Large intestine (tissue), 12 donors: ENCODE measurements at places on chromosomes 4 and X.
A peak's percentile ranks its signal among the peaks of the same experiment; 100 is the strongest.

DNA sequence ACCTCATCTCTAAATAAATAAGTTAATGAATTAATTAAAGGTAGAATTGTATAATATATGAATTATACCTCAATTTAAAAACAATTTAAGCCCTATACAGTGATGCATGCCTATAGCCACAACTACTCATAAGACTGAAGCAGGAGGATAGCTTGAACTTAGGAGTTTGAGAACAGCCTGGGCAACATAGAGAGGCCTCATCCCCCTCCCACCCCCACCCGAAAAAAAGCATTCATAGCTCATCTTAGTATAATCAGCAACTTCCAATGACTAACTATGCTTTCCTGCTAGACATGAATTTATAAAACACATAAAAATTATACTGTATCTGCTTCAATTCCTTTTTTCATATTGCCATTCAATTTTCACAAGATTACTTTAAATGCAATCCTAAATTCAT, 1.6 kb downstream of the LRBA start:
- DNase-seq: no peak

DNA sequence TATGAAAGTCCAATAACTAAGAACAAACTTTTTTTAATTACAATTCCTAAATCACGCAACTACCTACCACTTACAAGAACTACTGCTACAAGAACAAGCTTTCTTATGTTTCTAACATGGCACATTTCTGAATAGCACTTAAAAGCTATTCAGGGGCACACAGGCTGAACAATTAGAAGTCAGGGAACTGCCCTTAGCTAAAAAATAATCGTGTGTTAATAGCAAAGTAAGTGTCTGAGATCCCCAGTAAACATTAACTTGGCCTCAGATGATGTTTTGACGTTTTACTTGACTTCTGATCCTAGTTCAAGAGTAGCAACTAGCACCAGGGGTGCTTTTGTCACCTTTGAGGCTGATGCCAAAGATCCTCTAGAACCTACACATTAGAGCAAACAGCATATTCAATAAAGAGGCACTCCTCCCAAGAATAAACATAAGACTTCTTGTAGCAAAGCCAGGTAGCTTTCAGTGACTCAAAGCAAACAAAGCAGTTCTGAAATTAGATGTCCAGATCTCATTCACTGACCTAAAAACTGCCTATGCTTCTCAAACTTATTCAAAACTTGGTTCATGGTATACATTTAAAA, 16.2 kb downstream of the SPOCK3 start:
- no peak for DNase-seq

DNA sequence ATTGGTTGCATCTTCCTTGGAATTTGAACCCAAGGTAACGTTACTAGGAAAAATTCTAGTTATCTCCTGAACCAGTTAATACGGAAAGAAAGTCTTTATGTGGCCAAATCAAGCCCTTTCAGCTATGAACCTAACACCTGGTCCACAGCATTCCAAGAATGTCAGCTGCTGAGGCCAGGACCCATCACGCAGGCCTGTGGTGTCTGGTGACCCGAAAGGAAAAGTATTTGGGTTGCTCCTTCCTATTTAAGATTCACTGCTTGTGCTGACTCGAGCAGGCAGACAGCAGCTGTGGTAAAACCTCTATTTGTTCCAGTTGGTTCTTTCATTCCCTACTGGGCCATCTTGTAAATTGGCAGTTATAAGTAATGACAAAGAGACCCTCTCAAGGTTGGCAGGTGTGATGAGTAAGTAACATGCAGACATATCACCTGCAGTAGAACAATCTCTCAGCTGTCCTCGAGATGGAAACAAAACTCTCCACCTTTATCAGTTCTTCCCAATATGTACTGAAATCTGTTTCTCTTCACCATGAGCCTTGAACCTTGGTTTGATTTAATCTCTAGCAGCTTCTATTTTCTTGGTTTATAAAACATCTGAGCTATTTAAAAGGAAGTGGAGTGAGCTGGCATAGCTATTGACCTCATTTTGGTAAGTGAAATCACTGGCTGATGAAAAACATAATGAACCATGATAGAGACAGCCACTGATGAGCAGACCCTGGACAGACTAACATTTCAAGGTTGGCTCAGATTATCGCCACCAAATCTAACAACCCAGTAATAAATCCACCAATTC, 182.1 kb upstream of the SMIM31 start:
- no peak for DNase-seq

- DNase-seq: no peak
These were observed 1105.9 kb downstream of the ARAP2 start for GRCh38 chr4:35138449-35138848.

- no peak for DNase-seq
These were observed 98.2 kb downstream of the PJA1 start for GRCh38 chrX:69066966-69067525.

GRCh38 chr4:183411291-183411861, 33.1 kb upstream of the CDKN2AIP start:
- no peak for DNase-seq

DNA sequence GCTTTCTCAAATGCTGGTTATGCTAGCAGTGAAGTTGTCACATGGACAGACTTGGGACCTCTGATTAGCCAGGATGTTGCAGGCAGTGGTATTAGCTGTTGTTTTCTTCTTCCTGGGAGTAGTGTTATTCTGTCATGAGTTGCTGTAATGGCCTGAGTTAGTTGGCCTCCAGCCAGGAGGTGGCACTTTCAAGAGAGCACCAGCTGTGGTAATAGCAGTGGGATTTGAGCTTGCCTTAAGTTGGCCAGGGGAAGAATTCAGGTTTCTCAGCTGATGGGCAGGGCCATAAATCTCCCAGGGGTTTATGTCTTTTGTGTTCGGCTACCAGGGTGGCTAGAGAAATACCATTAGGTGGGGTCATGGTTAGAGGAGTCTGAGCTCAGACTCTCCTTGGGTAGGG, 132.6 kb downstream of the GLUD2 start:
- DNase-seq: no peak

GRCh38 chr4:8414377-8414776, 26.1 kb downstream of the ACOX3 start:
- DNase-seq: no peak

GRCh38 chrX:17644001-17644400, 93.3 kb upstream of the SCML1 start:
- DNase-seq: no peak

DNA sequence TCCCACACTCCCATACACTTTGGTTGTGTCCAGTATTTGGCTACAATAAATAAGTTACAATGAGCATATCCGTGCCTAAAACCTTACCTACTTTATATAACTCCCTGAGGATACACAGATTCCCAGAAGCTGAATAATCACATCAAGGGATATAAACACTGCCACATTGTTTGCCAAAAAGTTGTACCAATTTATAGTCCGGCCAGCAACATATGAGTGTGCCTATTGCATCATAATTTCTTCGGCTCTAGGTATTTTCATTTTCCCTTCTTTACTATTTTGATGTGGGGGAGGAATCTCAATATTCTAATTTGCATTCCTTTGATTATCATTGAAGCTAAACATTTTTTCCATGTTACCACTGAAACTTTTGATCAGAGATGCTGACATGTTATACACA, 146.4 kb downstream of the PCDH19 start:
- no peak for DNase-seq

DNA sequence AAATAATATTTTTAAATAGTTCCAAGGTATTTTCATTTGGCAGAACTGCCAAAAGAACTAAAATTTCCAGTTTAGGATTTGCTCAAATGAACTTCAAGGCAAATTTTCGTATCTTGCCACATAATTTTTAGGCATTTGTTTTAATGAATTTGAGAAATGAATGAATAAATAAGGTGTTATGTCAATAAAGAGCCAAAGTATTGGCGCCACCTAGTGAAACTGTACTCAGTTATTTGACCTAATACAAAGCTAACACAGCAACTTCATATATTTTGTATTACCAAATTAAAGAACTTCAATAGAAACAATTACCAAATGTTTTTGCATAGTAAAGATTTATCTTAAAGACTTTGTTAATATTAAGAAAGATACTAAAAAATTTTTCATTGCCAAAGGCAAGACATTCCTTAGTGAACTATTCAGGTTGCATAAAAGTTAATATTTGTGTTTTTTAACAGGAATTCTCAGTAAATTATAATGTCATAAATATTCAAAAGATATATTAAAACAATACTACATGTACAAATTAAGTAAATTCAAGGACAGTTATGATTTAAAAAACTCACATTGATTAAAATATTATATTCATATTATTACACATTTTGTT, 50.3 kb downstream of the STPG2 start:
- DNase-seq: peak; percentile 7

DNA sequence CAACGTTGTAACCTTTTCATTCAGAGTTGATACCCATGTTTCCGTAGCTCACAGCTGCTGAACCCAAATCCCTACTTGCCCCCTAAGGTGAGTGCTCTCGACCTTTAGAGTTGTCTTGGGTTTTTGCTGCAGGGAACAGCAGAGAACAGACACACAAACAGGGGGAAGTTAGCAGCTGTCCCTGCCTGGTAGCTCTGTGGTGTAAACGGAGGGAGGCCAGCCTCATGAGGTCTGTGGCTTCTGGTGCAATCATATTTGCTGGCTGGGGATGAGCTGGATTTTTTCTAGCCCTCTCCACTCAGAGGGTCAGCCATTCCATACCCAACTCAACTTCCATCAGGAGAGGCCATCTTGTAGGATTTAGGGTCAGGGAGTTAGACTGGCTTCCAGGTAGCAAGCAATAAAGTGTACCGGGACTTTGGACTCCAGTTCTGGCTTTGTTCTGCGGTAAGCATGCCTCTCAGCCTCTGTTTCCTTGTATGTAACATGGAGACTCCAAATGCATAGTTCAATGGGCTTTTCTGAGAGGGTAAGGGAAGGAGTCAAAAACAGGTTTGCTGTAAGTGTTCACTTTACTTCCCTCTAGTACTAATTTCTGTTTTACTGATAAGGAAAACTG, 218.9 kb downstream of the MID1IP1 start:
- no peak for DNase-seq

DNA sequence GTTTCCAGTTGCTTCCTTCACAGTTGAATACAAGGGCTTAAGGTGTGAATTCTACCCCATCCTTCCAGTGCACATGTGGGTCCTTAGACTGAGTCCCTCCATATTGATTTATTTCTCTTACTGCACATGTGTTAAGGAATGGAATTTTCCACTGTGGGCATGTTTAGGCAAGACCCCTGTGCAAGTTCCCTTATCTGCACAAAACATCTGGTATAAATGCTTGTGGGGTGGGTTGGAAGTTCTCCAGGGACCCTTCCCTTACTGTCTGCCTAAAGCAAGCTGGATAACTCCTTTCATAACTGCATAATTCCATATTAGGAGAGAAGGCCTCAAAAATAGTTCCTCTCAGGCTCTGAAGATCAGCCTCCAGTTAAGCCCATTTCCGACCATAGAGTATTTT, 570.9 kb downstream of the ADGRL3 start:
- no peak for DNase-seq

- no peak for DNase-seq
These were observed 77.5 kb downstream of the MID1IP1 start for GRCh38 chrX:38878641-38879340.

- no peak for DNase-seq
These were observed 27.8 kb downstream of the PAPSS1 start for GRCh38 chr4:107692202-107692601.

GRCh38 chrX:65837875-65838549, 170.6 kb downstream of the MSN start:
- no peak for DNase-seq

GRCh38 chr4:152970102-152970820, 34.1 kb downstream of the FHDC1 start:
- DNase-seq: peak; percentile 75

- DNase-seq: no peak
These were observed 207.6 kb downstream of the NAF1 start for GRCh38 chr4:162959046-162959445.

GRCh38 chr4:87034527-87034926, 99.7 kb downstream of the AFF1 start:
- DNase-seq: no peak

GRCh38 chr4:25881193-25881592, 18.4 kb upstream of the SEL1L3 start:
- no peak for DNase-seq

DNA sequence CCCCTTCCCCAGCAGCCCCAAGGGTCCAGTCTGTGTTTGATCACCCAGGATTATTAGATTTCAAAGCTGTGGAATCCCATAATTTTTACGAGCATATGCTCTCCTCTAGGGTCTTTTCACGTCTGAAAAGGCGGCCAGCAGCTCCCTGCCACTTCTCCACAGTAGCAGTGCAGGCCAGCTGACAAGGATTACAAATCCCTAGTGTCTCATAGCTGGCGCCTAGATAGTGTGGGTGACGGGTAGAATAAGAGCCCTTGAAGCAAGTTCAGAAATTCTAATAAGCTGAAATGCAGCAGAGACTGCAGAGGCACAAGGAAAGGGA, 79.4 kb downstream of the RLIM start:
- DNase-seq: no peak

GRCh38 chrX:136176399-136176825, 29.1 kb downstream of the FHL1 start:
- DNase-seq: no peak

GRCh38 chrX:27555514-27555913, 34.6 kb upstream of the DCAF8L2 start:
- peak; percentile 13 for DNase-seq

GRCh38 chrX:46404774-46405173, 140.4 kb downstream of the ZNF674 start:
- DNase-seq: no peak

- no peak for DNase-seq
These were observed 37.9 kb upstream of the HMX1 start for GRCh38 chr4:8909548-8909947.

GRCh38 chr4:126552321-126552720, 1080.4 kb upstream of the INTU start:
- peak; percentile 5 for DNase-seq

DNA sequence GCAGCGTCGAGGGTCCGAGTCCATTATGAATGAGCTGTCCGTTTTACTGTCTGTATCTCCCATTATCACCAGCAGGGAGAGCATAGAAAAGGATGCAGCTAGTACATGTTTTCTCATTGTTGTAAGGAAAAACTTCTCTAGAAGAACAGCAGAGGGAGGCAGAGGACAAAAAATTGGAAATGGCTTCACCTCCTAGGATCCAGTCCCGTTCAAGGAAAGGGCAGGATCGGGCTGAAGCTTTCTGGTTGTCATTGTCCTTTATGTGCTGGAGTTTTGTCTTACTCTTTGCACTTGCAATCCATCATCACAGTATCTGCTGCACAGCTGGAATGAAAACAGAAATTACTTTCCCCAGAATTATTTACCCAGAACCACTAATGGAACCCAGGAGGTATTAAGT, 14.7 kb downstream of the NDP start:
- DNase-seq: peak; percentile 58

- no peak for DNase-seq
These were observed 408.7 kb upstream of the PITX2 start for GRCh38 chr4:111031596-111031995.

- DNase-seq: peak; percentile 17
These were observed 113.2 kb upstream of the IGSF1 start for GRCh38 chrX:131402124-131402811.

GRCh38 chr4:102324730-102325129, 20.6 kb downstream of the SLC39A8 start:
- no peak for DNase-seq

DNA sequence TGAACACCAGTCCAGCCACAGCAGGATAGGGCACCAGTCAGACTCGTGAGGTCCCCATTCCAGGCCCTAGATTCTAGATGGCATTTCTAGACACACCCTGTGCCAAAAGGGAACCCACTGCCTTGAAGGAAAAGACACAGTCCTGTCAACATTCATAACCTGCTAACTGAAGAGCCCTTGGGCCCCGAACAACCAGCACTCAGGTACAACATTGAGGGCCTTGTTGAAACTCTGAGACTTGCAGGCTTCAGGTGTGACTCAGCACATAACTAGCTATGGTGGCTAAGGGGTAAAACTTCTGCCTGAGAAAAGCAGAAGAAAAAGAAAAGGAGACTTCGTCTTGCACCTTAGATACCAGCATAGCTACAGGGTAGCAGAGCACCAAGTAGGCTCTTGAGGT, 252.9 kb upstream of the GRID2 start:
- DNase-seq: no peak
